ENCODE measurements at places on chromosomes 3 and 15. TPM values are rescaled to one million over a fixed set of nuclear protein-coding genes. Genes with fewer than 3 reads are reported as not detected.
A peak's percentile ranks its signal among the peaks of the same experiment; 100 is the strongest.

GRCh38 chr3:61861410-61861809 lies 300.0 kb downstream of the PTPRG start:
- no peak for DNase-seq

GRCh38 chr15:31494786-31495185 lies 168.2 kb downstream of the KLF13 start:
- DNase-seq, result no peak

Gene SLCO2A1
- polyA plus RNA-seq, result 2.6 TPM

DNA sequence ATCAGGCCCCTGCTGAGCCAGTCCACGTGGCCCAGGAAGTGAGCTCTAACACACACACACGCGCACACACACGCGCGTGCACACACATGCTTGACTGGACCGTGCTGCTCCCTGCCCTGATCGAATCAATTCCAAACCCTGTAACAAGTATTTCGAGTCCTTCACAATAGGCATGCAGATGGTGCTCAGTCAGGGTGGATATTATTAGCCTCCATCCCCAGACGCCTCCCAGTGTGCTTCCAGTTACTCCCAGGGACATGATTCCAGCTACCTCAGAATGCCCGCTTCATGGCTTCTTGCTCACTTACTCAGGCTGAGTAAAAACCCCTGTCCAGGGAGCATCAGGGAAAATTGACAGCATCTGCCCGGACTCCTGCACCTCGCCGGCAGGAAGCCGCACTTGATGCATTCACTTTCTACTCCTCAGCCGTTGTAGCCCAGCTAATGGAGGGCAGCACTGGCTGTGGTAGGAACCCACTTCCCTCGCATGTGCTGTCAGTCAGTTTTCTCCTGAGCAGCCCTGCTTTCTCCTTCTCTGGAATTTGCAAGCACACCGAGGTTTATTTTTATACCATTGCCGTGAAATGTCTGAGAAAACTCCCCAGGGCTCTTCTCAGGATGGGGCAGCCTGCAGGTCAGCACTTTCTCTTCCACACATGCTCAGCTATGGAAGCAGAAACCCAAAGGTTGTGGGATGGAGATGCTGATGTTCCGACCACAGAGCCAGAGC lies 126.1 kb upstream of the ABHD17C start:
- no peak for DNase-seq

Gene C3orf22
- polyA plus RNA-seq, result not detected

Gene ILDR1
- polyA plus RNA-seq, result 0.11 TPM

Gene ROBO2
- polyA plus RNA-seq, result 14.6 TPM

Gene TRAK1
- polyA plus RNA-seq, result 117 TPM

Gene MYZAP
- polyA plus RNA-seq, result 2.4 TPM

- DNase-seq, result no peak
These were observed 46.6 kb downstream of the CPNE4 start for GRCh38 chr3:131988209-131988608.

- DNase-seq, result no peak
These were observed 105.9 kb downstream of the KCNH8 start for GRCh38 chr3:19254189-19254588.

Gene RPSA
- polyA plus RNA-seq, result 2,217 TPM

DNA sequence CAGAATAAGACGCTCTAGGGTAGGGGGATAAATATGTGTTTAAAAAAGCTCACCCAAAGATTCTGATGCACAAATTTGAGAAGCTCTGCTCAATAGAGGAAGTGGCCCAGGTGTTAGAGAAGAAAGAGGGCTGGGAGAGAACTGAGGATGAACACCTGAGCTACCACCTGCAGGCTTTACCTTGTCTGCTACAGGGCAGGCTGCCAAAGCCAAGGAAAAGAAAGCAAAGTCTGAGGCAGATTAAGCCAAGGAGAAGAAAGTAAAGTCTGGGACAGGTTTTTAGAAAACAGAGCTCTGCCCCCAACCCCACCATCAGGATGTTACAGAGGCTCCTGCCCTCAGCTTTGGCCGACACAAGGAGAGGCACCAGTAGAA lies 92.9 kb downstream of the THRB start:
- no peak for DNase-seq

GRCh38 chr15:59174835-59175831 lies 31.5 kb upstream of the LDHAL6B start:
- DNase-seq, result peak; percentile 61

GRCh38 chr3:87710511-87710910 lies 348.3 kb downstream of the CGGBP1 start:
- no peak for DNase-seq

GRCh38 chr15:77637851-77638692 lies 5.4 kb upstream of the LINGO1 start:
- no peak for DNase-seq

- no peak for DNase-seq
These were observed 64.1 kb upstream of the KBTBD8 start for GRCh38 chr3:66934041-66934440.

Gene C3orf70
- 4.4 TPM for polyA plus RNA-seq

Gene BCL2A1
- 1.1 TPM for polyA plus RNA-seq

GRCh38 chr15:44694416-44694815 lies 16.7 kb downstream of the PATL2 start:
- DNase-seq, result no peak

- no peak for DNase-seq
These were observed 63.0 kb upstream of the CFAP161 start for GRCh38 chr15:81071120-81071519.

DNA sequence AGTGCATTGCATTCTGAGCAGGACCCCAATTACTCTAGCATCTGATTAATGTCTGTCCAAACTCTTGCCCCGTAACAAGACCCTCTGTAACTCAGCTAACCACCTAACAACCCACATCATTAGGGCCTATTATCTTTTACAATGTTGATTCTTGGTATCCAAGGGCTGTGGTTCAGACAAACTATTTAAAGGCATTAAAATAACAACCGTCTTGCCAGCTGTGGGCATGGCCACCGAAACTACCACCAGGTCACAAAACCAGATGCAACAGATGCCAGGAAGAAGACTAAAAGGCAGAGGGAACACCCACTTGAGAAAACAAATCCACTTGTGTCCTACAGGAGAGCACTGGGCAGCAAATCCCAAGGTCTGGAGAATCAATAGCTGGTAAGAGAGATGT lies 262.9 kb downstream of the ERC2 start:
- no peak for DNase-seq

Data from muscle of leg (tissue), 16 donors.